ENCODE measurements at places on chromosomes 16 and 17.

GRCh38 chr17:82793974-82794630 lies 42.2 kb downstream of the TBCD start:
- DNase-seq: no peak

- DNase-seq: no peak
Observed at GRCh38 chr17:65365169-65365568, 196.3 kb downstream of the AXIN2 start.

DNA sequence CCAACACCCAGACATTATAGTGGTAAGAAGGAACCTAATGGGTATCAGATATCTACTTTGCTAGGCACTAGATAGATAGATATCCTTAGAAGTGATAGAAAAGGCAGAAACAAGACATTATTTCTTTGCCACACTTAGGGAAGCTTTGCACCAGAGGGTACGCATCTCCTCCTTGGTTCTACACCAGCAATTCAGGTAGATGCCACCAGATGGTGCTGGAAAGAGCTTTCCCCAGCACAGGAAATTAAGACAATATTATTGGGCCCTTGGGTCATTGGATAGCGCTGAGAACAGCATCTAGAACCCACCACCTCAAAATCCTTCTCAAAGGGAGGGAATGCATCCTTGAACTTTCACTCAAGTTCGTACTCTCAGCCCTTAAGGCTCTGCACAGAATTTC lies 173.8 kb upstream of the CCL2 start:
- peak; percentile 3 for DNase-seq

GRCh38 chr16:11673091-11674000 lies 5.1 kb downstream of the SNN start:
- DNase-seq: no peak

GRCh38 chr17:50904518-50905459 lies 38.6 kb upstream of the TOB1 start:
- no peak for DNase-seq

- DNase-seq: no peak
Observed at GRCh38 chr16:49520492-49521038, 147.0 kb downstream of the C16orf78 start.

- DNase-seq: no peak
Observed at GRCh38 chr16:79850348-79850747, 249.8 kb upstream of the MAF start.

- no peak for DNase-seq
Observed at GRCh38 chr16:51919736-51920135, 627.2 kb downstream of the TOX3 start.

GRCh38 chr17:4616476-4616875 lies 25.0 kb downstream of the ALOX15 start:
- DNase-seq: no peak

- no peak for DNase-seq
Observed at GRCh38 chr17:5661491-5662125, 77.3 kb upstream of the NLRP1 start.

DNA sequence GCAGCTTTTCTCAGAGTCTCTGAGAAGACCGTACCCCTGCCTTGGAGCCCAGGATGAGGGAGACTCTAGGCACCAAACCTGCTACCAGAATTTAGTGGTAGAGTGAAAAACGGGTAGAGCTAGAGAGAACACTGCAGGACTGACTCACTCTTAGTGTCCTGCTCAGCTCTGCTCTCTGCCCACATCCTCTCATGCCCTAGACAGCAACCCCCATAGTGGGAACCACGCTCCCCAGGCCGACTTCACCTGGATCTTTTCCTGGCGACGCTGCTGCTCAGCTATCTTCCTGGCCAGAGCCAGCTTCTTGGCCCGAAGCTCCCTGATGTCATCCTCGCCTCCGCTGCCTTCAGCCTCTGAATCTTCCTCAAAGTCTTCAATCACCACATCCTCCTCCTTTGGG lies 26.7 kb downstream of the HIC1 start:
- no peak for DNase-seq

DNA sequence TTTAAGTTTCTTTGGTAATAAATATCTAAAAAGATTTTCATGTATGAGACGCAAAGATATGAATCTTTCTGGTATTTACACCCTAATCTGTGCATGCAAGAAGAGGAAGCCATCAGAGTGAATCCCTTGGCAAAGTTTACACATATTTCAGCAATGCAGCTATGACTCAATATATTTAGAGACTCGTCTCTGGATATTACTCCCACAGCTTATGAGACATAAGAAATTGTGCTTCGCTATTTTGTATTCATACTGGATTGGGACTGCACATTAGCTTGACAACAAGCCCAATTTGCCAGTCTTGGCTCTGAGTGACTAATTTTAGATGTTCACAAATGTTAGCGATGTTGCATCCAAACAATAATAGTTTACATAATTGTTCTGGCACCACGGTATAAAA lies 532.0 kb downstream of the CDH11 start:
- no peak for DNase-seq

DNA sequence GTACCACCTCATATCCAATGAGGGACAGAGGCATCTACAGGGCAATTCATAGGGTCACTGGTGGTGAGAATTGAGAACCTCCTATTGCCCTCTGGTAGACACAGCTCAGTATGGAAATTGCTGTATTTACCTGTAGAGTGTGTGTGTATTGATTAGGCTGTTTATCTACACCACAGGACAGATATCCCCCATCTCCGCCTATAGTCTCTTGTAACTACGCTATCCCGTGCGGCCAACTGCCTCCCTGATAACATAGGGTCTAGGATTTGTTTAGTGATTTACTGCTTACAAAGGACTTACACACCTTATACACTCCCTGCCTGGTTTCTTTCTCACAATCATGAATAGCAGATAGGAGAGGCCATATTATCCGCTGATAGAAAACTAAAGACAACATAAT lies 1.7 kb upstream of the STAT3 start:
- no peak for DNase-seq

DNA sequence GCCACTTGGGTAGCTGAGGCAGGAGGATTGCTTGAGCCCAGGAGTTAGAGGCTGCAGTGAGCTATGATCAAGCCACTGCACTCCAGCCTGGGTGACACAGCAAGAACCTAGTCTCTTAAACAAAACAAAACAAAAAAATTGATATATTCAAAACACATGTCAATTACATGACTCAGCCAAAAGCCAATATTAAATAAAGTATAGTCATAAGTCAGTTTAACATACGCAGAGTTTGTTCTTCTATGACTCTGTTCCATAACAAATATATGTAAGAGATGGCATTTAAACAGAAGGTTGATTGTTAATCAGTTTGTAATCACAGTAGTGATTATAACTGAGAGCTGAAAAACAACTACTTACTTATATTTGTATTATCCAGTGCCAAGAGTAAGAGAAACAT lies 106.5 kb downstream of the CDH8 start:
- no peak for DNase-seq

- DNase-seq: no peak
Observed at GRCh38 chr17:71726341-71726740, 394.5 kb upstream of the SOX9 start.

DNA sequence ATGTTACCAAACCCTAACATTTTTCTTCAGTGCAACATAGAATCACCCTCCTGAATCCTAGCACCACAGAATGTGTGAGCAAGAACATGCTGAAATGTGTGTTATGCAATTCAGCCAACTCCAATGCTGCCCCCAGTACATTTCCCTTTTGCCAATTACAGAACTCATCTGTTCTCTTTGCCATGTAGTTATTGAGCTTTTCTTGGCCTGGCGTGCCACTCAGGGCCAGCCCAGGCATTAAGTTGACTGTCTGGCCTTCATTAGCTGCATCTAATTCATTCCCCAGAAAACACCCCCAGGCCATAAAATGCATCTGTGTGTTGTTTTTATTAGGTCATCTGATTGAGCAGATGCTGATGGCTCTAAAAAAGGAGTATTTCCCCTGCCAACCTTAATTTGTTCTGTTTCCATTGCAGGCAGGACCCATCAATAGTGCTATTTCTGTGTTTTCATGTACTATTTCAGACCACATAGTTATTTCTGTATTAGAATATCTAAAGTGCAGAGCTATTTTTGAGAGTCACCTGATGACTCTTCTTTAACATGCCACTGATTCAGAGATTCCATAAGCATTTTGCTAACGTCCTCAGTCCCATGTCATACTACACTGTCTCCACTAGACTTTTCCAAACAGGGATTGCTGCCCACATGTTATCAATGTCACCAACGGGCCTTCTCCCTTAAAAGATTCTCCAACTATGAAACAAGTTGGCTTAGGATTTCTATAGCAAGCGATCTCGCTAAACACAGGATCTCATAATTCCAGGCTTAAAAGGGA lies 969.7 kb downstream of the CDH11 start:
- DNase-seq: no peak

DNA sequence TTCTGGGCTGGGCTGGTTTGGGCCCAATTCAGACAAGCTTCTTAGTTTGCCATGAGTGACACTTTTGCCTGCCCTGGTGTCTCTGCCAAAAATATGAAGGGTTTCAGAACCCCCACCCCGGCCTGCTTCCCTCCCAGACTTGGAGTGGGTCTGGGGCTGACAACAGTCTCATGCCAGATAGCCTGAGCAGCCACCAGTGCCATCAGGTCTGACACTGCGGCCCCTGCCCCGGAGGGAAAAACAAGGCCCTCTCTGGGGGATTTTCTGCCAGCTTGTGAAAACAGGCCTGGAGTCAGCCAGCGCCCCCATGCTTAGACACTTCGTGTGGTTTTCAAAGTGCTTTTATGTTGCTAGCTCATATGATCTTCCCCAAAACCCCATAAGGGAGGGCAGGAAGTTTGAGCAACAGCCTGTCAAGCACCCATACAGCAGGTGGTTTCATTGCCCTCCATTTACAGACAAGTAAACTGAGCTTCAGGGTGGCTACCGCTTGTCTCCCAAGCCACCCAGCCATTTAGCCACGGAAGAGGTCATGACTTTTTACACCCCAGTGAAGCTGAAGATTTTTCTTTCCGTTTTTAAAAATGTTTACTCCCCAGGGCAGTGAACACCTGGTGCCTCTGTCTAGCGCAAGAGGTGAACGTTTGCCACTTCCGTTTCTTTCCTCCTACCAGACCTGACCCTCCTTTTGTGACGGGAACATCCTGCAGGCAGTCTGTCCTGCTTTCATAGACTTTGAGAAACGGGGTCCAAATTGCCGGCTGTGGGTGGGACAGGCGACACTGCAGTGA lies 300.6 kb downstream of the SEC14L1 start:
- DNase-seq: peak; percentile 51

DNA sequence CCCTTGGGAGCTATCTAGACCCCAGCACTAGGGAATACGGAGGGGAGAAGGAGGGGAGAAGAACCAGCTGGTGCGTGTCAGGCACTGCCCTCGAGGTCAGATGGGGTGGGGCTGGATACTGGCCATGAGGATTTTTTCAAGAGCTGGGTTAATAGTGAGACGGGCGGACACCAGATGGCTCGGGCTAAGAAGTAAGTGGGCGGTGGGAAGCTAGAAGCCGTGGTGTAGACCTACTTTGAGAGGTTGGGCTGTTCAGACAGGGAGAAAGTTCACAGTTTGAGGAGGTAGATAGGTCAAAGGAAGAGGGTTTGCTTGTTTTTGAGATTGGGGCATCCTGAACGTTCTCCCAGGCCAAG lies 303.8 kb downstream of the SEC14L1 start:
- no peak for DNase-seq

DNA sequence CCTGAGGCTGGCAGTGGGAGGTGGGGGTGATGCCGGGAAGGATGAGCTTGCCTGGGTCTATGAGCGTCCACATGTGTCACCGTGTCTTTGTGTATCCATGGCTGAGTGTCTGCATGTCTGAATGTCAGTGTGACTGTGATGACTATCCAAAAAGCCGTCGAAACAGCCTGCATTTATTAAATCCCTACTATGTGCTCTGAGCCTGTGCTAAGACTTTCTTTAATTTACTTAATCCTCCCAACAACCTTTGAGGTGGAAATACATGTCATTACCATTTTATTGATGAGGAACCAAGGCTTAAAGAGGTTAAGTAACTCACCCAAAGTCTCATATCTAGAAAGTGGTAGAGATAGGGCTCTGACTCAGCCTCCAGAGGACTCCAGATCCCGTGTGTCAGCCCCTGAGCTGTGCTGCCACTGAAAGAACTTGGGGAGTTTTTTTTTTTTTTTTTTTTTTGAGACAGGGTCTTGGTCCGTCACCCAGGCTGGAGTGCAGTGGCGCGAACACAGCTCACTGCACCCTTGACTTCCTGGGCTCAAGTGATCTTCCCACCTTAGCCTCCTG lies 20.0 kb downstream of the ARHGAP23 start:
- DNase-seq: no peak

GRCh38 chr17:39026980-39027451 lies 59.8 kb upstream of the FBXO47 start:
- DNase-seq: no peak

- DNase-seq: no peak
Observed at GRCh38 chr16:7088711-7089110, 243.9 kb upstream of the RBFOX1 start.

DNA sequence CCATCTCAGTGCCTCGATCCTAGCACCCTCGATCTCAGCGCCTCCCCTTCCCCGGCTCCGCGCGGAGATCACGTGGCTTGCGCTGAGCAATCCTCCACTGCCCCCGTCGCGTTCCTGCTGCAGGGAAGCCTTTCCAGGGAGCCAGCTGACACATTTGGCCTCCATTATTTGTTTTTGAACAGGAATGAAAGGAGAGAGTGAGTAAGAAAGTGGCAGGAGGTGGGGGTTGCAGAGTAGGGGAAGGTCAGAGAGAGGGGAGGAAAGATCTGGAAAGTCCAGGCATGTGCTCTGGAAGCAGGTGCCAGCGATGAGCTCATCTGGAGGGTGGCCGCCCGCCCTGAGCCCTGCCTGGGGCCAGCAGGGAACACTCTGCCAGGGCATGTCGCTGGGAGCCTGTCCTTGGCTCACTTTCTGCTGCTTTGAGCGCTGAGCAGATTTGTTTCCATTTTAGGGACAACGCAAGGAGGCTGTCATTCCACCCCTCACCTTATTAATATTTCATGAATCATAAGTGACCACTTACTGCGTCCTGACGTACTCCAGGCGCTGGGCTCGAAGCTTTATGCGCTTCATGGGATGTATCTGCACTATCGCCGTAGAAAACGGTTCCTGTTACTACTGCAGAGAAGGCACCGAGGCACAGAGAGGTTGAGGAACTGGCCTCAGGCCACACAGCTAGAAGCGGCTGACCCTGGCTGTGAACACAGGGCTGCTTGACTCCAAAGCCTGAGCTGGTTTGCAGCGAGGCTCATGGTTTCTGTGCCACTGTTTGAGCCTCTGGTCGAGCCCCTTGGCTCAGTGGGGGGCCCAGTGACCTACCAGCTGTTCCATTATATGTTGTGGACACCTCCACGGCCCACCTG lies 283.1 kb downstream of the SEC14L1 start:
- no peak for DNase-seq

DNA sequence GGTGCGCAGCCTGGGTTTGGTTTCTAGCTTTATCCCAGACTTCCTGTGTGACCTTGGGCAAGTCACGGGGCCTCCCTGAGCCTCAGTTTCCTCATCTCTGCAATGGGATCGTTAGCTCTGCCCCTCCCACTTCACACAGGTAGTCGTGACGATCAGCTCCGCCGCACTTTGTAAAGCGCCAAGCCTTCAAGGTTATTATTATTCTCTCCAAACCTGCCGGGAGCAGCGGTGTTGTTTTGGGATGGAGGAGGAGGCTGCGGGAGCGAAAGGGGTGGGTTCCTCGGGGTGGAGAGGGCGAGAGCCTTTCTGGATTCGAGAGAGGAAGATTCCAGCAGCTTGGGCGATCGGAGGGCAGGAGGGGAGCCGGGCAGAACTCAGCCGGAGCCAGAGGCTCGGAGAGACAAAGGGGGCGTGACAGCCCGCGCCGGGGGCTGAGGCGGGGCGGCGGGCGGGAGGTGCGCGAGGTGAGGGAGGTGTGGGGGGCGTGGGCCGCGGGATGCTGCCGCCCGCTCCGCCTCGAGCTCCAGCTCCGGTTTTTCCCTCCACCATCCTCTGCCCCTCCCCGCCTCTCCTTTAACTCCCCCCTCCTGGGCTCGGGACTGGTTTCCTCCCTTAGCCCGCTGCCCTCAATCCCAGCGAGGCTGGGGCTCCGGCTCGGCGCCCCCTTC lies at the start of gene EFNB3:
Gene EFNB3, plus strand, starts transcription at position 602 of the 668 bp plus-strand sequence. CDS start 397 bp downstream, outside the sequence.
- no peak for DNase-seq
